ENCODE measurements at places on chromosomes 16 and 17. TPM values are rescaled to one million over a fixed set of nuclear protein-coding genes. Genes with fewer than 3 reads are reported as not detected.

- no peak for DNase-seq
Observed at GRCh38 chr17:31548709-31549108, 157.2 kb downstream of the RAB11FIP4 start.

DNA sequence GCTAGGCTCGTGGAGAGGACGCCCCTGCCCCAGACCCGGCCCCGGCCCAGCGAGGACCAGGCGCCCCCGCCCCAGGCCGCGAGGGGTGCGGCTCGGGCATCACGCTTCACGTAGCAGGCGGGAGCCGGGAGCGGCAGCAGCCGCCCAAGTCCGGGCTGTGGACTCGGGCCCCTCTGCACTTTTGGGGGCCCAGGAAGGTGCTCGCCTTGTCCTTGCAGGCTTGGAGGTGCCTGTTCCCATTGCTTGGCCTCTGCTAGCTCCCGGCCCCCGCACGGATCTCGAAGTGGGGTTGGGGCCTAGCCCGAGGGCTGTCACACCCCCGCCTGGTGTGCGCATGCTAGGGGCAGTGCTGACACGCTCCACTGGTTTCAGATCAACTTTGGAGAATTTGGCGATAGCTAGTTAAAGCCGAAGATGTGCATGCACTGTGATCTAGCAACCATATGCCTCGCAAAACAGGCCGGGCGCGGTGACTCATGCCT, 55.7 kb downstream of the WSB1 start:
- DNase-seq, result no peak

ZNF469 gene
- 0.83 TPM for total RNA-seq

- DNase-seq, result no peak
Observed at GRCh38 chr17:47831934-47832327, 461 bp downstream of the LRRC46 start.

GRCh38 chr16:53053967-53054669, 673 bp upstream of the CHD9 start:
- no peak for DNase-seq

DNA sequence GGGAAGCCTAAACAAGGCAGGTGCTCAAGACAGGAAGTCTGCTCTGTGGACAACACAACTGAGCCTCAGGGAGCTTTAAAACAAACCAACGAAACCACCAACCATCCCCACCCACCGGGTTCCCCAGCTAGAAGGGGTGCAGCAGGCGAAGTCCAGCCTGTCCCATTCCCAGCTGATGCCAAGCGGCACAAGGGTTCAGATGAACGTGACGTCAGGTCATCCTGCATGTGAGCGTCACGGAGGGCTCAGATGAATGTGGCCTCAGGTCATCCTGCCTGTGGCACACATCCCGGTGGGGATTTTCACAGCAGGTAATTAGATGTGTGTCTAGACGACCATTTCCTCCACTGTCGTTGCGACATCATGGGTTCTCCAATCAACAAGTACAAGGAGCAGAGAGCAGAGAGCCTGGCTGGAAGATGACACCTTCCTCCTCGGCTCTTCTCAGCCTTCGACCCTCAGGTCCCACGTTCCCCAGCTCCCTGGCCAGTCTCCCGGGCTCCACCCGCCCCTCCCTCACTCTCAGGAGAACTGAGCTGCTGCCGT, 246.5 kb downstream of the FOXL1 start:
- no peak for DNase-seq

MMP15 gene
- total RNA-seq, result 36.9 TPM

ABCC11 gene
- total RNA-seq, result not detected

NUDT21 gene
- 37.0 TPM for total RNA-seq

GRCh38 chr17:77003699-77004098, 135.5 kb downstream of the MGAT5B start:
- DNase-seq, result no peak

- DNase-seq, result peak; percentile 90
Observed at GRCh38 chr16:84062734-84063640, 20.4 kb upstream of the SLC38A8 start.

DNA sequence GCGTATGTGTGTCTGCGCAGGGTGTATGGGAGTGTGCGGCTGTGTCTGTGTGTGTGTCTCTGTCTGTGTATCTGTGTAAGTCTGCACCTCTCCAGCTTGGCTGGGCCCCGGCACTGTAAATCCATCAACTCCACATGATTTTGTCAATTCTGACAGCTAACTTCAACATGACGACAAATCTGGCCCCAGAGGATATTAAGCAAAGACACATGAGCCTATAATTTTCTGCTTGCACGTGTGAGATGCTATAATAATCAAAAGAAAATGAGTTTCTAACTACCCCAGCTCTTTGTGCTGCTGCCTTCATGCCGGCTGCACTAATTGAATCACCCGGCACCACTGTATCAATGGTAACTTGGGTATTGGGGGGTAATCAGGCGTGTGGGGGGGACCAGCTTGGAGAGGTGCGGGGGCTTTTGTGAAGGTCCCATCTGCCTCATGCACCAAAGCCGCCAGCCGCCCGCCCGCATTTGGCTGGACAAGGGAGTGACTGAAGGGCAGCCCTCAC, 57.6 kb upstream of the LHX1 start:
- DNase-seq, result no peak

DNA sequence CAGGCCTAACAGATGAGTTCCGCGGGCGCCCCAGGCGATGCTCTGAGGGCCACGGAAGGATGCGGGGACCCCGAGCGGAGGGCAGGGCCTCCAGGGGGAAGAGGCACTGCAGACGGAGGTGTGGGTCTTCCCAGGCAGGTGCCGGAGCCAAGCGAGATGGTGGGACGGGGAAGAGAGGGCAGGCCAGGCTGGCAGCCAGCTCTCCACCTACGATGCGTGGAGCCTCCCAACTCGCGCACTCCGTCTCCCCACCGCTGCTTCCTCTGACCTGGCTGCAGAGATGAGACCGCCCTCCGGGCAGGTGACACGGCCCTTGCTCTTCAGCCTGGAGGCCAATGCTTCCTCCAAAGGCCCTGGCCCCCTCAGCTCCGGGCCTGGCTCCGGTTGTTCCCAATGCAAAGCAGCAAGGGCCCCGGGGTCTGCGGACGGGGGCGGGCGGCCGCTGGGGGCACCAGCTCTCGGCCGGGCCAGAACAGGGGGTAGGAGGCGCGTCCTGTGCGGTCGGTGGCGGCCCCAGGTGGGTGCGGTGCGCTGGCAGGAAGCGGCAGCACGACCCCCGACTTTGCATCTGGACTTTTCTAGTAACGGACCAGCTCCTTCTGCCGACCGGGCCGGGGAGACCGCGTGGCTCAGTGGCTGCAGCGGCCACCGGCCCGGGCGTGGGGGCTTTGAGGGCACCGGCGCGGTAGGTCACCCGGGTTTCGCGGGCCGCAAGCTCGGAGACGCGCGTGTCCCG, 1.5 kb upstream of the SOX8 start:
- DNase-seq, result no peak

- no peak for DNase-seq
Observed at GRCh38 chr16:10037751-10038150, 144.5 kb downstream of the GRIN2A start.

CLDN7 gene
- total RNA-seq, result not detected

GRCh38 chr17:73342050-73342522, 30.3 kb upstream of the CDC42EP4 start:
- DNase-seq, result peak; percentile 77

DNA sequence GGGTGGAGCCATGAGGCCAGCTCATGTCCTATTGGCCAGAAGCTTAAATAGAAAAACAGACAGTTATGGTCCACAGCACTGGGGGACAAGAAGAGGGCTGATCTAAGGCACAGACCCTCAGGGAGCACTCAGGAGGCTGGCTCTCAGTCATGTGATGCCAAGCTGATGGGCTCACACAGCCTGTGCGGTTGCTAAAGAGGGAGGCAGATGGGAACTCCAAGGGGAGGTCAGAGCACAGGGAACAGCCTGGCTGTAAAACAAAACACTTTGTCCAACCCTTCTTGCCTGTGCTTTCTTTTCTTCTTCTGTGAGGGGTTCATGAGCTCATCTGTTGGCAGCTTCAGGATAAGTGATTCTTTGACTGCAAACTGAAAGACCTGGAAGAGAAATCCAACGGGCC, 27.2 kb downstream of the CNTNAP1 start:
- DNase-seq, result no peak

- DNase-seq, result no peak
Observed at GRCh38 chr16:17424771-17425170, 46.0 kb downstream of the XYLT1 start.

DNA sequence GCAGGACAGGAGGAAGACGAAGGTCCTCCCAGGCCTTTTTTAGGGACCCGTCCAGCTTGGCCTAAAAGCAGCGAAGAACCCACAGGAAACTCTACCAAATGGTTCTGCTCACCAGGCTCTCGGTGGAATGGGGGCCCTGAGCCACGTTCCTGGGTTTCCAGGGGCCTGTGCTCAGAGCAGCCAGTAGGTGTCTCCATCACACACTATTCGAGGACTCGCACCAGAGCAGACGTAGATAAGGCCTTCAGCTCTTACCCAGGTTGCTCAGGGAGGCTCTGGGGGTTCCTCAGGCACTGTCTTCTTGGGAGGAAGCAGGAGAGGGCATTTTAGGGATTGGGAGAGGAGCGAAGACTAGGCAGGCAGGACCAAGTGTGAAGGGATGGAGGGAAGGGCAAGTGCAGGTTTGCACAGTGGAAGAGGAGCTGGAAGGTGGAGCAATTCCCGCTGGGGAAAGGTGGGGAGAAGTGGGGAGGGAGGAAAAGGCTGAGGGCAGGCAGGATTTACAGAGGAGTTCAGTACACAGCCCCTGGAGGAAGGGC, 157.1 kb downstream of the RGS9 start:
- peak; percentile 60 for DNase-seq

CDRT15L2 gene
- total RNA-seq, result not detected

NLRP1 gene
- total RNA-seq, result 16.5 TPM

GRCh38 chr17:19342611-19343255, 19.8 kb downstream of the B9D1 start:
- no peak for DNase-seq

MPV17L gene
- total RNA-seq, result 7.2 TPM

DNA sequence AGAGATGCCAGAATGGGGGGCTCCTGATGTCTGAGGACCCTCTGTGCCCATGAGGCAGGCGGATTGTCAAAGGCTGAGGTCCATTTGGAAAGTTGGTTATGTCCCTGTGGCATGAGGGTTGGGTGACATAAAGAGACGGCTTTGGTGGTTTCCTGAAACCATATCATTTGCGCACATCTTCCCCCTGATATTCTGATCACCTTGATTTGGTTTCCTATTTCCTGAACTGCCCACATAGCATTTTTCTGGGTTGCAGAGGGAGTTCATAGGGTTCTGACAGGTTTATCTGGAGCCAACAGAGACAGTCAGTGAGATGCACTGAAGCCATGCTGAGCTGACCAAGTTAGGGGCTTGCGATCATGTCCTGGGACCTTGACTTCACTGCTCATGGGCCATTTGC, 15.7 kb upstream of the RNF222 start:
- no peak for DNase-seq

PRSS27 gene
- not detected for total RNA-seq

GRCh38 chr16:82609140-82609539, 17.6 kb upstream of the CDH13 start:
- no peak for DNase-seq

ADAM11 gene
- total RNA-seq, result 6.8 TPM

DNA sequence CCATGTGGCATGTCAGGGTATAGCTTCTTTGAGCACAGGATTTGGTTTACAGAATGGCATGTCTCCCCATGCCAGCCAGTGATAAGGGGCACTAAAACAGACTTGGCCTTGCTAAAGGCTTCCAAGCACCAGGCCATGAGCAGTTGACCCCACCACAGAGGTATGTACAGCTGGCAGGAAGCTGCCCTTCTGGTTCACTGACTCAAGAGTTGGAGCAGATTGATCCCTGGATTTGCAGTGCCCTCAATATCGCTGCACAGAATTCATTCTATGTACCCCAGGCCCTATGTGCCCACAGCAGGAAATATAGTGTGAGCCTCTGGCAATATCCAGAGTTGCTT, 24.3 kb downstream of the HLF start:
- no peak for DNase-seq

DNA sequence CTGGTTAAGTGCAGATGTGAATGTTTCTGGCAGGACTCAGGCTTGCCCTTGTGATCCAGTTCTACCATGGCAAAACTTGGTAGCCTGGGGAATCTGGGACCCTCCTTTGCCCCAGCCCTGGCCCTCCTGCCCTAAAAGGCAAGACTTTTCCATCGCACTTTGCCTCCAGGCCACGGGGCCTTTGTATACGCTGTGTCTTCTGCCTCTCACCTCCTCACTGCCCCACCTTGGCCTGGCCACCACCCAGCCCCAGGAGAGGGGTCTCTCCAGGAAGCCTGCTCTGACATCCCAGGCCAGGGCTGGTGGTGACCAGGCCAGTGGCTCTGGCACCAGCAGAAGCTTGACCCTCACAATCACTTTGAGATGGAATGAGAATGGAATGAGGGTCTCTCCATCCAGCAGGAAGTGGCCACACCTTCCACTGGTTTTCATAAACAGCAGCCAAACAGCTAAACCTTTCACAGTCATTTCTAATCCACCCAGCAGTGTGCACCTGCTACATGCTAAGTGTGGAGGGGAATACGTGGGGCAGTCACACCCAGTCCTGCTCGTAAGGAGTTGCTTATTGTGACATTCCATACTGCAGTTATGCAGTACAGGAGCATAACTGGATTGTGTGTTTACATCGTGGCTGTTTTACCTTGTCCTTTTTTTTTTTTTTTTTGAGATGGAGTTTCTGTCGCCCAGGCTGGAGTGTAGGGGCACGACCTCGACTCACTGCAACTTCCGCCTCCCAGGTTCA, 1.6 kb upstream of the MRPL38 start:
- DNase-seq, result no peak

EPN3 gene
- 4.5 TPM for total RNA-seq

PRAC2 gene
- not detected for total RNA-seq

SSTR5 gene
- total RNA-seq, result 2.7 TPM

DNA sequence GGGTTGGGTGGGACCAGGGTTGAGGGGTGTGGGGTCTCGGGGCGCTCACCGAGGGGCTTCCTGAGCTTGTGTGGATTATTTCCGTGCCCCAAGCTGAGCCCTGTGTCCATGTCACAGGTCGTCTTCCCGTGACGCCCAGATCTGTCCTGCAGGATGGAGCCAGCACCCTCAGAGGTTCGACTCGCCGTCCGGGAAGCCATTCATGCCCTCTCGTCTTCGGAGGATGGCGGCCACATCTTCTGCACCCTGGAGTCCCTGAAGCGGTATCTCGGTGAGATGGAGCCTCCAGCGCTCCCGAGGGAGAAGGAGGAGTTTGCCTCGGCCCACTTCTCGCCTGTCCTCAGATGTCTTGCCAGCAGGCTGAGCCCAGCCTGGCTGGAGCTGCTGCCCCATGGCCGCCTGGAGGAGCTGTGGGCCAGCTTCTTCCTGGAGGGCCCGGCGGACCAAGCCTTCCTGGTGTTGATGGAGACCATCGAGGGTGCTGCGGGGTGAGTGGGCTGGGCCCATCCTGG, 1.0 kb downstream of the TELO2 start:
- peak; percentile 66 for DNase-seq

MAPT gene
- total RNA-seq, result 7.8 TPM
